ENCODE measurements at places on chromosomes 3 and 15. TPM values are rescaled to one million over a fixed set of nuclear protein-coding genes. Genes with fewer than 3 reads are reported as not detected.

Gene KCNAB1
- total RNA-seq = 3.7 TPM

Gene MESP1
- total RNA-seq = 8.0 TPM

Gene HIGD2B
- total RNA-seq = not detected

Gene GPR27
- 2.1 TPM for total RNA-seq

Gene THBS1
- total RNA-seq = 47.2 TPM

Gene PLSCR2
- total RNA-seq = not detected

Gene CKMT1B
- 1.2 TPM for total RNA-seq

Gene TMEM40
- 5.1 TPM for total RNA-seq

Gene SHQ1
- total RNA-seq = 22.4 TPM

Gene P4HTM
- 39.1 TPM for total RNA-seq

Gene EPHA3
- 6.5 TPM for total RNA-seq

- no peak for DNase-seq
Observed at GRCh38 chr15:25901811-25902605, 38.9 kb upstream of the ATP10A start.

- DNase-seq = peak; percentile 63
Observed at GRCh38 chr3:59006634-59007517, 42.9 kb downstream of the CFAP20DC start.

DNA sequence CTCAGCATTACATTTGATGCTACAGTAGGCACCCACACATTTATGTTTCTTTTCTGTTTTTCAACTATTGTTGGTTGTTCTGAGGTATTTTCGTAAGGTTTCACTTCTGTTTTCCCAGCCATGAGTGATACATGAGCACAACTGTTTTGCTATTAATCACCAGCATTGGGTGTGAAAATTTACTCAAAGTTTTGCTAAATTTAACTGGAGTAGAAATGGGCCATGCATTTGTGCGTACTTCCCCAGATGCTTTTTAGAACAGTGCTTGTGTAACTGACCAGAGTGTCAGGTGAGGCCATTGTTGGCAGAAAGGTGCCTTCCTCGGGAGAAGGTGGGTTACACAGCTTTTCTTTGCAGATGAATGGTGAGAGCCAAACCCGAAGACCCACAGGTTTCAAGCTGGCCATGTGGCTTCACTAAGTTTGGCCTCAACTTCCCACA is 70.4 kb downstream of the ST6GAL1 start:
- DNase-seq = no peak

GRCh38 chr3:291646-292436 is 95.3 kb downstream of the CHL1 start:
- DNase-seq = no peak

GRCh38 chr3:125959317-125960065 is 9.5 kb upstream of the ROPN1B start:
- peak; percentile 58 for DNase-seq

- DNase-seq = no peak
Observed at GRCh38 chr15:88970232-88970631, 57.1 kb upstream of the MFGE8 start.

- DNase-seq = no peak
Observed at GRCh38 chr3:17820704-17821103, 78.3 kb upstream of the TBC1D5 start.

- no peak for DNase-seq
Observed at GRCh38 chr15:39850436-39850835, 67.8 kb upstream of the FSIP1 start.

DNA sequence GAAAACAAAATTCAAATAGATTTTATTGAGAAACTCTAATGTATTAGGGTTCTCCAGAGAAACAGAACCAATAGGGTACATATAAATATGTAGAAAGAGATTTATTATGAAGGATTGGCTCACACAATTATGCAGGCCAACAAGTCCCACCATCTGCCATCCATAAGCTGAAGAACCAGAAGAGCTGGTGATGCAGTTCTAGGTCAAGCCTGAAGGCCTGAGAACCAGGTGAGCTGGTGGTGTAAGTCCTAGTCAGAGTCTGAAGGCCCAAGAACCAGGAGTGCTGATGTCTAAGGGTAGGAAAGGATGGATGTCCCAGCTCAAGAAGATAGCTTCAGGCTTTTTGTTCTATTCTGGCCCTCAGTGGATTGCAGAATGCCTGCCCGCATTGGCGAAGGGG is 2.6 kb upstream of the NFKBIZ start:
- DNase-seq = no peak

- no peak for DNase-seq
Observed at GRCh38 chr15:76776969-76777368, 128.2 kb downstream of the SCAPER start.

- no peak for DNase-seq
Observed at GRCh38 chr15:100020189-100020588, 287.0 kb upstream of the LYSMD4 start.

- DNase-seq = no peak
Observed at GRCh38 chr3:86109434-86109833, 881.5 kb downstream of the VGLL3 start.

GRCh38 chr3:184688251-184688881 is 23.5 kb downstream of the MAGEF1 start:
- no peak for DNase-seq

GRCh38 chr3:143190101-143190500 is 70.5 kb downstream of the CHST2 start:
- no peak for DNase-seq

DNA sequence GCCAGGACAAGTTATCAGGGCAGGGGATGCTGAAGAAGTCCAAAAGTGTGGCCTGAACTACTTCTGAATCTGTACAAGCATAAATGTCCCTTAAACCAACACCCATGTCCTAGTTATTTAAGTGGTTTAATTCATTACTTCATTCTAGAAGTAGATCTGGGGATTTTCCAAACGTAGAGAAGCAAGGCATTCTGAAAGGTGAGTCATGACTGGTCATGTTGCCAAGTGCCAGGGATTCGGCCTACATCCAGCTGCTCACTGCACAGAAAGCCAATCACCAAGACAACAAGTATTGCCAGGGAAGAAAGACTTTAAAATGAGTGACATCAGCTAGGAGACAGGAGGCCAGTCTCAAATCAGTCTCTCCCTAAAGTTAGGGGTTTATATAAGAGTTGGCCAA is 396.6 kb downstream of the GABRB3 start:
- DNase-seq = no peak

GRCh38 chr15:78322243-78322642 is 17.9 kb upstream of the CRABP1 start:
- no peak for DNase-seq

DNA sequence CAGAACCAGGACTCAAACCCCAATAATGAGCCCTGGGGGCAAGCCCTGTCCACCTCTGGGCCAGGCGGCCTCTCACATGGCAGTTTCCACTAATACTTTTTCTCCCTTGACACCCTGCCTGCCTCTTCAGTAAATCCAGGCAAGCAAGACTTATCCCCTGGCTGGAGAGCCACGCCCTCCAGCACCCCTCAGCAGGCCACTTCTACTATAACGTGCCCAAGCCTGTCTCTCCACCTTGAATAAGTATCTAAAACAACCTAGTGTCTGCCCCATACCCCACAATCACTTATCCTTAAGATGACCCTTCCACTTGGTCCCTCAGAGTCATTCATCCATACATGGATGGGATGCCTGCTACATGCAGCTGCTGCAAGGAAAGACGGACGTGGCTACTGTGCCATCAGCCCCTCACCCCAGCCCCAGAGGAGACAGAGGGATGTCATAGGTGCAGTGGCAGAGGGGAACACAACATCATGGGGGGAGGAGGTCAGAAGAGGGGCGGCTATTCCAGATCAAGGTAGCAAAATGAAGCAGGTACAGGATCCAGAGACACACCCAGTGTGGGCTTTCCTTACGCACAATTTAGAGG is 63.4 kb downstream of the LRIG1 start:
- DNase-seq = no peak

Measured in right cardiac atrium (tissue), 5 donors.